ENCODE measurements at places on chromosomes 5 and 9.

GRCh38 chr9:20658677-20659473, 25.2 kb upstream of the FOCAD start:
- no peak for DNase-seq

DNA sequence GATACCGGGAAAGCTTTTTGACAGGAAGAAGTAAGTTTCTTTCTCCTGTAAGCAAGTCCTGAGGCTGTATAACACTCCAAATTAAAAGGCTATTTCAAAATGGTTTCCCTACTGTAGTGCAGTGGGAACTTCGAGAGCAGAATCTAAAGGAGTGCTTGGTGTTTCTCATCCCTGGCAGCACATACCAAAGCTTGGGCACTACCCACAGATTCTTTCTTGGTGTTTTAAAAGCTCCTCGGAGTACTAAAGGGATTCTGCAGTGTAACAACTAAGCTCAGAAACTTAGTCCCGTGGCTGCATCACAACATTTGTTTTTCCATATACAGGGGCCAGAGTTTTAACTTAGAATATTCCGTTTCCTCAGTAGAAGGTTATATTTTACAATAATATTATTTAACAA, 5.6 kb upstream of the APC start:
- DNase-seq = no peak

DNA sequence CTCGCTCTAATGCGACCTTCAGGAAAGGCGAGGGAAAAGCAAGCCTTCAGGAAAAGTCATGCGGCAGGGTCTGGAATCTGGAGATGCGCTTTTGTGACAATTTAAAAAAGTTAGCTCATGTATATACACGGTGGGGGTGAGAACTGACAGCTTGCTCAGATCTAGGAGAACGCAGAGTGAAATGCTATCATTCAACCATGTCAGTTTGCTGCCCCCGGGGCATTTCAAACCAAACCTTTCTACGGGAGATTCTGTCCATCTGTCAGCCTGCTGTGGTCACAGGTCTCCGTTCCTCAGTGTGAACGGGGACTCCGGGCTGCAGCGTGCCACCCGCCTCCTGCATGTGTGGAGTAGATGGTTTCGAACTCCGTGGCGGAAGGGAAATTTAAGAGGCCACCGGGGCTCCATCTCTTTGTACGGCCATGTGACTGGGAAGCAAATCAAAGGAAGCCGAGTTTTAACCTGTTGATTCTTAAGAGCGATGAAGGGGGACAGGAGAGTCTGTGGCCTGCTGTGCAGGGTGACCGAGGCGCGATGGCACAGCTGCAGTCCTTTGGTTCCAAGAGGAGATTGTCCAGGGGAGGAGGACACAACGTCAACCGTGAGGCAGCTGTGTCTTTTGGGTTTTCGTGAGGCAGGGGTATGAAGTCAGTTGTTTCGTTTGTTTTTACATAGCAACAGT, 45.9 kb downstream of the OTULIN start:
- DNase-seq = no peak

GRCh38 chr9:129665814-129666520, 520 bp downstream of the PRRX2 start:
- DNase-seq = no peak

DNA sequence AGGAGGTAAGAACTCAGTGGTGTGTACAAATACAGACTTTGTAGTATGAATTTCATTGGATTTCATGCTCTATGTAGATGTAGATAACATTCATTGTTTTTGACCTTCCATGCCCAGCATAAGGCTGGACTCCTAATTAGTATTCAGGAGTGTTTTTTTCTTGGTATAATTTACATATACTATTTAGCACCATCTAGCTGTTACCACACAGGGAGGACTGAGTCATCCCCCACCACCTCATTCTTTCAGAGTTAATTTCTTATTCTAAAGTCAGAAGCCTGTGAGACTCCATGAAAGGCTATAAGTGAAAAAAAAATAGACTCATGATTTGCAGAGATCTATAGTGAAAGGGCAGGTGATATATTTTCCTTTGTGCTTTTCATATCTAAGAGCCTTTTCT, 555.0 kb downstream of the PRR16 start:
- DNase-seq = no peak

DNA sequence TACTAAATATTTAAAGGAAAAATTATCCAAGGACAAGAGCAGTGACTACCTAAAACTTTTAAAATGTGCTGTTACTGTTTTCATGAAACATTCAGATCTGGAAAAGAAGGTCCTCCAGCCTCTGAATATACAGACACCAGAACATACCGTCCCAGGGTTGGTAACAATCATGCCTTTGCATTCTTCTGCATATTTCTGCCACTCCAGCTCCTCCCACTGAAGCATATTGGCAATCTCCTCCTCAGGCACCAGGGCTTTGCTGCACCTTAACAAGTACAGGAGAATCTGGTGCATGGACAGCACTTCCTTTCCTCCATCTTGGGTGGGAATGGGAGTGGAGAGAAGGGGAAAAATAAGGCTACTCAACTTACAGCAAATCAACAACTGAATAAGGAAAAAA, 60.0 kb downstream of the DROSHA start:
- no peak for DNase-seq

DNA sequence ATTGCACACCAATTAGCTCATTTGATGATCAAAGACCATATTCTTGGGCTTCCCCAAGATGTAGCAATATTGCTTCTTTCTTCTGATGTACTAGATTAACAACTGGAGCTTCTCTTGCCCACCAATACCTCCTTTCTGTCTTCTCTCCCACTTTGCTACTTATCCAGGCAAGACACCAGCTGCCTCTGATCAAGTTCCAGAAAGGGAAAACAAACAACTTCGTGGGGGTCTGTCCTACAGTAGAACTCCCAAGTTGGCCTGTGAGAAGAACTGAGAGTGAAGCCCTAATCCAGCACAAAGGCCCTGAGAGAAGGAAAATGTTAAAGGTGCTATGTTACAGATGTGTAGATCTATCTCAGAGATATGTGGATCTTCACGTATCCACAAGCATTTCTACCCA, 44.9 kb downstream of the ADAMTS12 start:
- DNase-seq = no peak

DNA sequence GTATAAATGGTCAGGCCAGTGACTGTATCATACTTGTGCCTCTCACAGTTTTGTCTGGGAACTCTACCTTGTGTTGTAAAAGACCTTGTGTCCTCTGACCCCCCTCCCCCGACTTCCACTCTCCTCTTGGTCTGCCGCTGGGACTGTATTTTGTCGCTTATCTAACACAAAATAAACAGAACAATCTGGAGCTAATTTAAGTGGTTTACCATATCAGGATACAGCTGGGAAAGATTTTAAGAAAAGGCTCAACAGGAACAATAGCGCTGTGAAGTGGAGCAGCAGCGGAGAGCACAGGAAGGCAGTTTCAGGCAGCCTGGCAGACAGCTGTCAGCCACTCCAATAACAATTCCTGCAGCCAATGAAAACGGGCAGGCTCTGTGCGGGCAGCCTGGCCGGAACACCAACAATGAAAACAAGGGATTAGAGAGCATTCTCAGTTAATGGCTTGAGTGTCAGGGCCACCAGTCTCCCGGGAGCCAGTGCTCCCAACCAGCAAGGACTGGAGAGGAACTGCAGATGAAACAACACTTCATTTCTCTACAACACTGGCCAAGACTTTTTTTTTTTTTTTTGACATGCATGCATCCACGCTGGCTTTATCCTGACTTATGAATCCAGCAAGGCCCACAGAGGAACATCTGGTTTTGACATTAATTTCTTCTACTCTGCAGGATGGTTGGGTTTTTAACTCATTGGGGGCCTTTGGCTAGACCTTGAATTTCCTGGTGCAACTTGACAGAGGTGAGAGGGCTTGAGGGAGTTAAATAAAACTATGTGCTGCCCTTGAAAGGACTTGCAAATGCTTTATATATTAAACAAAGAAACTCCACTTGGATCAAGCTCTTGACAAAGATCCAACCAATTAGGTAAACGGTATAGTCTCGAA, 76.7 kb downstream of the ARSB start:
- no peak for DNase-seq

DNA sequence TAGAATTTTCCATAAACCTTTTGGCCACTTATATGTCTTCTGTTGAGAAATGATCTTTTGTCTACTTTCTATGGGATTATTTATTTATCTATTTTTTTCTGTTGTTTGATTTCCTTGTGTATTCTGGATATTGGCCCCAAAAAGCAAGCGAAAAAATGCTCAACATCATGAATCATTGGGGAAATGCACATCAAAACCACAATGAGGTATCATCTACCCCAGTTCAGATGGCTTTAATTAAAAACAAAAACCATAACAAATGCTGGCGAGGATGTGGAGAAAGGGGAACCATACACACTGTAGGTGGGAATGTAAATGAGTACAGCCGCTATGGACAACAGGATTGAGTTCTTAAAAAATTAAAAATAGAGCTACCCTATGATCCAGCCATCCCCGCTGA, 125.0 kb upstream of the LPCAT1 start:
- DNase-seq = no peak

DNA sequence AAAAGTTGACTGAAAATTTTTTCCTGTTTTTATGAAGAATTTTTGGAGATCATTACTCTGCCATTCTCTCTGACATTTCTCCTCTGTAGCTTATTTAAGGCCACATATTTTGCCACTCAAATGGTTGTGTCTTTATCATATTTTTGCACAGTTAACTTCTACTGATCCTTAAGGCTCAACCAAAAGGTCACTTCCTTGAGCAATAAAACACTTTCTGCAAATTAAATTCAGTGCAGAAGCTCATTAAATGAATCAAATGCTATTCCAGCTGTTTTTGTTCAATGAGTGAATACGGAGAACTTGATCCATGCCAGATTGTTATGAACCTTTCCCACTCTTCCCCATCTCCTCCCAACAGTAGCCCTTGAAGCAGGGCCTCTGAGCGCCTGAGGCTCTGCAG, 93.8 kb upstream of the EPB41L4A start:
- DNase-seq = no peak
